ENCODE measurements at places on chromosomes 5 and 9.

- no peak for DNase-seq
Measured at GRCh38 chr5:52896534-52897237, 92.5 kb upstream of the ITGA2 start.

GRCh38 chr9:33453286-33453860, 6.0 kb upstream of the AQP3 start:
- no peak for DNase-seq

DNA sequence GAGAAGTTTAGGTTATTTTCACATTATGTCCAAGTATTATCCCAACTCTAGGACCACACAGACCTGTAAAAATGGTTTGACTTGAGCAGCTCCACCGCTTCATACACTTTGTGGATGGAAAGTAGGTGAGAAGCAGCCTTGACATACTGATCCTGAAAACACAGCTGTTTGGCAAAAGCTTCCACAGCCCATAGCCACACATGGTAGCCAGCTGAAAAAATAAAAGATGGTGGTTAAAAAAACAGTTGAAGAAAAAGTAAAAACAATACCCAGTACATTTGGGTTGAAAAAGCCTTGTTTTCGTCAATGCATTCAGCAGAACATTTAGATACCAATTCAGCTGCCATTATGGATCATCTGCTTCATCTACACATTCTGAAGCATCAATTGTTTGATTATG, 36.7 kb downstream of the GEMIN5 start:
- no peak for DNase-seq

GRCh38 chr9:95433096-95433819, 83.5 kb downstream of the PTCH1 start:
- no peak for DNase-seq

- DNase-seq, result no peak
Measured at GRCh38 chr9:90953200-90953599, 151.6 kb downstream of the SYK start.

DNA sequence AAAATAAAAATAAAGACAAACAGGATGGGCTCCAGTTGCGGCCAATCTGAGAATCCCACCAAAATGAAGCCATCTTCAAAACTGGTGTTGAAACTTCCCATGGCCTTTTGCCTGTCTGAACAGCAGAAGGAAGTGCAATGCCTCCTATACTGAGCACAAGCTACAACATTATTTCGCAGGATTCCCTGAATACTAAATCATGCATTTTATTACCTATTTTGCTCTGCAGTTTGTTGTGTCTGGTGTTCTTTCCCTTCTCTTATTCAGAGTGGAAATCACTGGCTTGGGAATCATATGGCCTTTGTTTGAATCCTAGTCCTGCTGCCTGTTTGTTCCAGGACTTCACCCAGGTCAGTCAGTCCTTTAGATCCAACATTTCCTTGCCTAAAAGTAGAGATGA, at the start of gene OR2Y1:
OR2Y1 (minus strand) TSS at position 101 of the 400 bp plus-strand sequence; CDS start at position 101, 0 bp downstream.
- DNase-seq, result no peak
